ENCODE measurements at places on chromosomes 3 and 15.

DNA sequence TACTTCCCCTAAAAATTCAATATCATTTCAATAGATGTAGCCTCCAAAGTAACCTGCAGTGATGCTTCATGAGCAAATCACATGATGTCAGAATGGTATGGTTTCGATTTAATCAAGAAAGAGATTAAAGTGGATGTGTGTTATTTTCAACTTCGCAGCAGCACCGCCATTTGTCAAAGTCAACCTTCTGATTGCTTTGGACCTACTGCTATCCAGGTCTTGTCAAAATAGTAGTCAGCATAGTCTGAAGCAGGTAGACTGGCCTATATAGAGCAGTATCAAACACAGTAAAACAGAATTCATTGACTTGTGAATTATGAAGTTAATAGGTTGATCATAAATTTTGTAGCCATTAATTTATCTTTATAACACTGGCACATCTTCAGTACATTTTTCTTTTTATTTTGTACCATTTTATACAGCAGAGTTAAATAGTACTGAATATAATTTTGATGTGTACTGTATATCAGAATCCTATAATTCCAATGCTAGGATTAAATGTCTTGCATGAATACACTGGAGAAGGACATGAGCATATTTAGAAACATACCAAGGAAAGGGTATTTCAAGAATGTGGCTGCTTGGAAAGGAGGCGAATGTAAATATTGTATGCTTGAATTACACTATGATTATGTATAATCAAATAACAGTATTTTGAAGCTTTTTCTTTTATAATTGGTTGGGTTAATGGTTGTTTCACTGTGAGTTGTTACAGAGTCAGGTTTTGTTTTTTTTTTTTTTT, 79.6 kb downstream of the CDIN1 start:
- DNase-seq = no peak

DNA sequence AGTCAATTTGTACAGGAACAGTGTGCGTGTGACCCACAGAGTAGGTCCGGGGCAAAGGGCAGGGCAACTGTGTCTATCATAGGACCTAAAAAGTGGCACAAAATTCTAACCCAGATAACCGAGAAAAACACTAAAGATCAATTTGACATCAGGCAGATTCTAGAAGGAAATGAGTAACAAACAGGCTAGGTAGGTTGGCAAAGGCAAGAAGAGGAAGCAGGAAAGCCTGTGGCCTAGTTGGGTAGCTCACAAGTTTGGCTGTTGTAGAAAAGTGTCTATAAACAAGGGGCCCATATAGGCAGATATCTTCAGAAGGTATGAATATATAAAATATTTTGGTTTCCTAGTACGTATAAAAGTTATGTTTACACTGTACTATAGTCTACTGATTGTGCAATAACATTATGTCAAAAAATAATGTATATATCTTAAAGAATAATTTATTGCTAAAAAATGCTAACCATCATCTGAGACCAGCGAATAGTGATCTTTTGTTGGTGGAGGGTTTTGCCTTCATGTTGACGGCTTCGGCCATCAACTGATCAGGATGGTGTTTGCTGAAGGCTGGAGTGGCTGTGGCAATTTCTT, 13.3 kb upstream of the OR5K1 start:
- DNase-seq = no peak

- DNase-seq = no peak
Observed at GRCh38 chr15:22956257-22956977, 23.8 kb downstream of the CYFIP1 start.

DNA sequence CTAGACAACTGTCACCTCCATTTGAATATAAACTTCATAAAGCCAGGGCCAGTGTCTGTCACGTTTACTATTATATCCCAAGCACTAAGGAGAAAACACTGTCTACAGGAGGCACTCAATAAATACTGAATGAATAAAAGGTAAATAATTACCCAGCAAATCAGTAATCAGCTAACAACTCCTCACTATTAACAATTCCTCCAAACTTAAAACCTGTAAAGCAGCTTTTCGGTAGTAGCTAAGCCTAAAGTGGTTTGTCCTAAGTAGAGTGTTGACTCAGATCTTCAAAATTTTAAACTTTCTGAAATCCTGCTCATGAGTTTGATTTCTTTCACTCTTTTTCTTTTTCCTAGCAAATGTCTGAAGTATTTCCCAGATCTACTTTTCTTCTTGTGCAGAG, 39.9 kb downstream of the C3orf80 start:
- no peak for DNase-seq

- DNase-seq = no peak
Observed at GRCh38 chr3:18645619-18646018, 220.5 kb upstream of the SATB1 start.

GRCh38 chr3:42381551-42382082, 28.8 kb downstream of the LYZL4 start:
- no peak for DNase-seq

DNA sequence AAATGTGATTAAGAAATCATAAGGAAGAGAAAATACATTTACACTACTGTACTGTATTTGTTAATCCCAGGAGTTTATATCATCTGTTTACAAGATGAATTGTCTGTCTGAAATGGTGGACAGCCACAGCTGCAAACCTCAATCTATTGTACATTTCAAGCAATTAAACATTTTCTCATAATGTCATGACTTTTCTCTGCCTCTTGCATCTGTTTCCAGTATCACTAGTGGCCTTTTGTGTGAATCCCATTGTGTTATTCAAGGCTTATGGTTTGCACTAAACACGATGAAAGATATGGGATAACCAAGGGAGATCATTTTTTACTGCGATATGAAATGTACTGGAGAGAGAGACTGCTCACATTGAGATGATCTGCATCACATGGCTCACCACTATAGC, 200.2 kb upstream of the LRRN1 start:
- no peak for DNase-seq

DNA sequence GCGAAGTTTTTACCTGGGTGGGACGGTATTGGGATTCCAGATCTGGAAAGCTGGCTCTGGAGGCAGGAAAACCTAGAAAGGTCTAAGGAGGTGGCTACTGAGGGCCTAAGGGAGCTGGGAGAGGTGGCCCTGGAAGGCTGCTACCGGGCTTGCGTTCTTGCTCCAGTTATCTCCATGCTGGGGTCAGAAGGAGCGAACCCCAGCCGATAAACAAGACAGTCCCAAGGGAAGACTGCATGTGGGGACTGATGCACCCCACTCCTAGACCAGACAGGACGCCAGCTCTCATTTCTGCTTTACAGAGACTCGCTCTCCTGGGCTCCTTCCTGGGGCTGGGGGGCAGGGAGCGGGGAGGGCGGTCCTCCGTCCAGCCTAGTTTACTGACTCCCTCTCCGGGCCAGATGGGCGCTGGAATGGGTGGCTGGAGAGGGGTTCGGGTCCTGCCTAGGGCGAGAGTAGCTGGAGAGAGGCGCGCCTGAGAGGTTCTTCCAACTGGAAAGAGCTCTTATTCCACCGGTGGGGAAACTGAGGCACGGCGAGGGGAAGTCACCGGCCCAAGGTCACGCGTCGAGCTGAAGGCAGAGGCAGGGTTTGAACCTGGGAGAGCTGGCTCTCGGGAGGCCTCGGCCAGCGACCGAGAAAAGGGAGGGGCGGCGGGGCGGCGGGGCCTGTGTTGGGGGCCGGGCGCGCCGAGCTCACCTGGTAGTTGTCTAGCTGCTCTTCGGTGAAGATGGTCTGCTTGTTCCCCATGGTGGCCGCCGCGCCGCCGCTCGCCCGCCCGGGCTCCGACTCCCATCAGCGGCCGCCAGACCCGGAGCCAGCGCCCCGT, 565 bp downstream of the CIB2 start:
- no peak for DNase-seq

DNA sequence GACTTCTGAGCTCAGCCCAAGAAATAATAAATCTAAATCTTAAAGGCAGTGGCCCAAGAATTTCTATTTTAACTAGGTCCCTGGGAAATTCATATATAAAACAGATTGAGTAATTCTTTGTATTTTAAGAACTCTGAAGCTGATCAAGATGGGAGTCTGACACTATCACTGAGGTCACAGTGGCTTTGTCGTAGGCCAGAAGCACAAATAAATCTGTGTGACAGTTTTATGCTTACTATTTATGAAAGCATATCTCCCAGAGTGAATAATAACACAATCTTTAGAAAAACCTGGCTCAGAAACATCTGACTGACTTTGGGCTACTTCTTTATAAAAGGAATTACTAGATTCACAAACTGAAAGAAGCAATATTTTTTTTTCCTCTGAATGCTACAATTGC, 51.9 kb downstream of the SLITRK3 start:
- DNase-seq = no peak

DNA sequence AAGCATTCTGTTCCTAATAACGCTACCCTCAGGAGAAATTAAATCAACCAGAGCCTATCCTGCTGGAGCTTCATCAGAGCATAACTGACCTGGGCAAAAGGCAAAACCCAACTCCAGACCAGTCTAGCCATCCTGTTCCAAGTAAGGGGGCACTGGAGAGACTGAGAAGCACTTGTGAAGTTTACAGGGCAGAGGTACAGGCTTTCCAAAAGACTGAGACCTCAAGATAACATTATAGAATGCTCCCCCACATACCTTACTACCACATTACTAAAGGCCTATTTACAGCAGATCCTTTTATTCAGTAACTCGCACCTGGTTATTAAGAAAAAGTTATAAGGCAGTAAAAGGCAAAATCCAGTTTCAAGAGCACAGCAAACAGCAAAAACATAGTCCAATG, 35.5 kb downstream of the RFX7 start:
- DNase-seq = no peak

GRCh38 chr3:17605032-17605431, 137.4 kb downstream of the TBC1D5 start:
- DNase-seq = no peak

GRCh38 chr15:42185801-42186200, 22.3 kb downstream of the VPS39 start:
- no peak for DNase-seq

- DNase-seq = no peak
Observed at GRCh38 chr15:42863572-42864239, 56.9 kb downstream of the TTBK2 start.

GRCh38 chr15:85837011-85837433, 42.3 kb upstream of the KLHL25 start:
- no peak for DNase-seq

- DNase-seq = no peak
Observed at GRCh38 chr3:43692085-43692855, 1.5 kb downstream of the ABHD5 start.

DNA sequence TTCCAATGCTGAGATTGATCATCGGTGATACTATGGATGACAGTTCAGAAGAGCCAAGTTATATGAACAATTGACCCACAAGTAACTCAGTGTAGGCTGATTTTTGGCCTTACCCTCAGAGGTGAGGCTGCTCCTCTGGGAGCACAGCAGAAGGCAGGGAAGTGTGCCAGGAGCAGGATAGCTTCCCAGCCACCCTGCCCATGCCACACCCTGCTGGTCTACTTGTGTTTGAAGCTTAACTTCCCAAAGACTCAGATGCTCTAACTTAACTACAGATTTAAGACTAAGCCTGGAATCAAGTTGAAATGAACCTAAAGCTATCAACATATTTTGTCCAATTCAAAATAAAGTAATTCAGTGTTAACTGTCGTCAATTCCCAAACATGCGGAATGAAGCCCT, 77.5 kb downstream of the BOC start:
- DNase-seq = no peak

DNA sequence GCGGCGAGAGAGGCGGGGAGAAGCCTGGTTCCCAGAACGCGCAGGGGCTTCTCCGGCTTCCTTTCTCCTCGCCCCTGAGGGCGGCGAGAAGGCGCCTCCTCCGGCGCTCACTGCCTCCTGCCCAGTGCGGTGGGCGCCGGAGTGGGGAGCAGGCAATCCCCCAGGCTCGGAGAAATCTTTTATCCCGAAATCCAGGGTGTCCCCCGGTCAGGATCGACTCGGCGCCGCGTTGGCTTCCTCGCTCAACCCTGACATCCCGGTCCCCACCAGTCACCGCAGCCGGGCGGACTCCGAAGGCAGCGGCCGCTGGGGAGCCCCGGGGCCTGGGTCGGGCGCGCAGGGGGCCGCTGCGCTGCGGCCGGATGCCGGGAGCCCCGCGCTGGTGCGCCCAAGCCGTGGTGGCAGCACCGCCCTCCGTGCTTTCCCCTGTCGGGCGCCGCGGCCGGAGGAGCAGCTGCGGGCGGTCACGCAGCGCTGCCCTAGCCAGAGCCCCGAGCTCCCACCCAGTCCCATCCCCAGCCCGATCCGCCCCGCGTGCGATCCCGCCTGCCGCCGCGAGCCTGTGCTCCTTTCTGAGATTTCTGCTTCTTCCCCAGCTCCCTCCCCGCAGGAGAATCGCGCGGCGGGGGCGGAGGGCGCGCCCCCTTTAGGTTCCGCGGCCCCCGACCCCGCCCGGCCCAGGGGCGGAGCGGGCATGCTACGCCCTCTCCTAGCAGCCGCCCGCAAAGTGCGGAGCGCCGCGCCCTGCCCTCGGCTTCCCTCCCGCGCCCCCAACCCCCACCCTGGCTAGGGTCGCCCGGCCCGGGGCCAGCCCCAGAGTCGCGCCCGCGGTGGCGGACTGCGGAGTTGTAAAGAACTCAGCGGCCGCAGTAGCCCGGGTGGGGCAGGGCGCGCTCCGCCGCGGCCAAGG, 683 bp upstream of the CACNA2D3 start:
- no peak for DNase-seq

DNA sequence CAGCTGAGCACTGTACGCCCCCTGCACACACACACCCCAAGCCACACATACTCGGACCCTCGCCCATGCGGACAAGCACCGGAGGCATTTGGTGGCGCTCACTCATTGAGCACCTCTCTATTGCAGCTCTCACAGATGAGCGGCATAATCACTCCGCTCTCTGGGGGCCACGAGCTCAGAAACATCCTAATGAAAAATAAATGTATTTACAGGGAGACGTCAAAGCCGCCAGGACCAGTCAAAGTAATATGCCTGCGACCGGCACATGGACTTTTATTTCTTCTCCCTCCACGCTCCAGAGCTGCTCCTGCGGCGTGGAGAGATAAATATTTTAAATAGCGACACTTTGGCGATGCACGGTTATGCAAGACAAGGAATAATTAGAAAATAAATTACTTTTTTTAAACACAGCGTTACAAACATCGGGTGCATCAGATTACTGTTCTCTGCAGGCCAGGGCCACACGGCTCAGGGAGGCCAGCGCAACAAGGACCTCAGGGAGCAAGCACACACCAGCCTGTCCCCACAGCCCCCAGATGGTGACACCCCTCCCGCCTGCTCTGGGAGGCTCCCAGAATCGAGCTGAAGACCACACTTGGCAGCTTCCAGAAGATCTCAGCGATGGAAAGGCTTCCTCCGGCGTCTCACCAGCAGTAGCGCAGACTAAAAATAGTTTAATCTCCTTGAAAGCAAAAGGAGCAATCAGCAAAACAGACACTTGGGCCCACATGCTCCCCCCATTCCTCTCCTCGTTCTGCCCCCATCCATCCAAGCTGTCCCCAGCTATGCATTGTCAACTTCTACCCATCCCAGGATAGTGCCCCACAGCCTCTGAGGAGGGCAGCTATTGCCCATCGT, 48.0 kb downstream of the CACNA2D2 start:
- DNase-seq = no peak

DNA sequence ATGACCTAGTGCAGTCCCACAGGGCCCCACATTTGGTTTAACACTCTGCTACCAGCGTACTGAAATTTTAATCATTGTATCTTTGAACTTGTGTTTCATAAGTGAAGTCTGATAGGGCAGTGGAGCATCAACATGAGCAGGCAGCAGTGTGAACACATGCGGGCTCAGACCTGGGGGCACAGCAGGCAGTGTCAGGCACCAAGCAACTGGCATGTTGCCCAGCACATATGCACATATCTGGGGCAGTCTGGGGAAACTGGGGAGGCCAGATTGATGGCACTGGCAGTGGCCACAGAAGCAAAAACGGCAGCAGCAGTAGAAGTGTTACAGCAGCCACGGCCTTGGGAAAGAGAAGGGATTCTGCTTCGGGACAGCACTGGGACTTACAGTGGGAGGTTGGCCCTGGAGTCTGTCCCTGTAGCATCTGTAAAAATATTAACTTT, 353.9 kb upstream of the KCNMB2 start:
- DNase-seq = no peak
